ENCODE measurements at places on chromosomes 2 and 18.

- no peak for DNase-seq
Observed at GRCh38 chr2:25418944-25419677, 77.4 kb upstream of the DNMT3A start.

- DNase-seq, result peak; percentile 23
Observed at GRCh38 chr2:232319067-232319802, 59.3 kb upstream of the ALPP start.

DNA sequence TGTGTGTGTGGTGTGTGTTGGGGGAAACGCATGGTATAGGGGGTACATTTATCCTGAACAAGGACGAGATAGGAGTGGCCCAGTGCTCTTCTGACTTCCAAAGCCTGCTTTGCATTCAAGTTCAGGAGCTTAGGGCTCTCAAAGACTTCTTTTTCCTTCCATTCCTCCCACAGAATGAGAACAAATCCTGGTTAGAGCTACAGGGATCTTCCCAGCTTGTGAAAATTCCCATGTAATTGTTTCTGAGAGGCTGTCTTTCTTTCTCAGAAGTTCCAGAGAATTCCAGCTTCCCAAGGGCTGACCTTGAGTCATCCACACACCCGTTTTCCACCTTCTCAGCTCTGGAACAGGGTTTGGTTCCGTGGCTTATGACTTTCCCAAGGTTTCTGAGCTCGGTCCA is 38.9 kb downstream of the FASTKD2 start:
- no peak for DNase-seq

- DNase-seq, result no peak
Observed at GRCh38 chr2:9488583-9489547, 14.5 kb downstream of the IAH1 start.

DNA sequence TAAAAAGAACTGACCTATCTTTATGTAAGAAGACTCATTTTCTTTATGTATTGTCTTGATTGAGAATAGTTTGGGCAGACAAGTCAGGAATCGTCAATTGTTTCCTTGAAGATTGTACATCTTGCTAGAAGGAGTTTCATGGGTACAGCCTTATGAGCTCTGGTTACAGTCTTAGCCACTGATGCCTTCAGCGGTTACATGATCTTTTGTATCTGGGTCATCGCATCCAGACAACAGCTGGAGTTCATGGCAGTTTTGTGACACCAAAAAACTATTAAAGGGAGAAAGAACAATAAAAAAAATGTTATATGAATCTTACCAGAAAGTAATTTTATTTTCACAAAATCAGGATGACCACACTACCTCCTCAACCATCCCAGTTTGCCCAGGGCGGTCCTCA is 520.5 kb upstream of the CDH7 start:
- DNase-seq, result no peak

DNA sequence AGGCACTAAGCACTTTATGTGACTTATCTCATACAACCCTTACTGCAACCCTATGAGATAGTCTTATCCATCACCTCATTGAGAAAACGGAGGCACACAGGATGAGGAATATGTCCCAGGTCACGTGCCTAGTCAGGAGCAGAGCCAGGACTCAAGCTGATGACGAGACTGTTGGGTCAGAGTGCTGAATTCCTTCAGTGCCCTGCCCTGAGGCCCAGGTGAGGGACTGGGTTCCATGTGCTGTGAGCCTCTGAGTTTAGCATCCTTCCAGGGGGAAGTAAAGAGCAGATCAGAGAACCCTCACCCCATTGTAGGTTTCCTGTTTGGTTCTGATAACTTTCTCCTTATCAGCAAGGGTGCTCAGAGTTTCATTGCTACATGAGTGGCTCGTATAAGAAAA is 11.7 kb upstream of the EDAR start:
- DNase-seq, result no peak

DNA sequence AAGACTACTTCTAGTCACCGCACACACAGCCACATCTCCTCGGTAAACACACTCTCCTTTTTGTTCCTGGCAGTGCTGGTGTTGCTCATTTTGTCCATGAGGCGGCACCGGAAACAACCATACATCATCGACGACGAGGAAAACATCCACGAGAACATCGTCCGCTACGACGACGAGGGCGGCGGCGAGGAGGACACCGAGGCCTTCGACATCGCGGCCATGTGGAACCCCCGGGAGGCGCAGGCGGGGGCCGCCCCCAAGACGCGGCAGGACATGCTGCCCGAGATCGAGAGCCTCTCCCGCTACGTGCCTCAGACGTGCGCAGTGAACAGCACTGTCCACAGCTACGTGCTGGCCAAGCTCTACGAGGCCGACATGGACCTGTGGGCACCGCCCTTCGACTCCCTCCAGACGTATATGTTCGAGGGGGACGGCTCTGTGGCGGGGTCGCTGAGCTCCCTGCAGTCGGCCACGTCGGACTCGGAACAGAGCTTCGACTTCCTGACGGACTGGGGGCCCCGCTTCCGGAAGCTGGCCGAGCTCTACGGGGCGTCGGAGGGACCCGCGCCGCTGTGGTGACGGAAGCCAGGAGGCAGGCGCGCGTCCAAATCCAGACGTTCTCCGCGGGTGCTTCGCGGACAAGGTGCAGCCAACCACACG is 221.0 kb downstream of the CDH20 start:
- DNase-seq, result no peak

DNA sequence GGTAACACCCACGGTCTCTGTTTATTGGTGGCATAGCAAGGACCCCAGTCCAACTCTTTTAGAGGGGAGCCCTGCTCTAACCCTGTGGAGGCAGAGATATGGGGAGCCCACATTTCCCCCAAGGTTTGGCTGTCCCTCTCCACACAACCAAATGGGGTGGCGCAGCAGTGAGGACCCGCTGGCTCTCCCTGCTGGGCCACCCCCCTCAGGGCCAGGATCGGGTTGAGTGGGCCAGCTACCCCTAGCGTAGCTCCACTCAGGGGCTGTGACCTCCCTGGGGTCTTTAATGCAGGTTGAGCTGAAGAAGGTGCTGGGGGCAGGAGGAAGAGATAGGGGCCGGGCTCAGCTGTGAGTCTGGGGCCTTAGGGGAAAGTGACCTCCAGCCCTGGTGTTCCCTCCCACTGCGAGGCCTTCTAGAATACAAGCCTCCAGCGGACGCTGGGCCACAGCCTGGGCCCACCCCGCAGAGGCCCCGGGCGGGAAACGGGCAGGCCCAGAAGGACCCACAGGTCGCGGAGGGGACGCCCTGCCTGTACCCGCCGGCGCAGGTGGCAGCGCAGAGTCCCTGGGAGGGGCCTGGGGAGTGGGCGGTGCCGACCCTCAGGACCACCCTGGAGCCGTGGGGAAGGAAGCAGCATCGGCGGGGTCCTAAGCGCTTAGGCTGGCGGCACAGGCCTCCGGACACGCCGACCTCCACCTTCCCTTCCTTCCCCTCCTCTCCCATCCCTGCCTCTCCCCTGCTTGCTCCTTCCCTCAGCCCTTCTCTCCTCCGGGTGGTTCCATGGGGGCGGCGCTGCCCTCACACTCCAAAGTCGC is 9.6 kb downstream of the CROCC2 start:
- no peak for DNase-seq

DNA sequence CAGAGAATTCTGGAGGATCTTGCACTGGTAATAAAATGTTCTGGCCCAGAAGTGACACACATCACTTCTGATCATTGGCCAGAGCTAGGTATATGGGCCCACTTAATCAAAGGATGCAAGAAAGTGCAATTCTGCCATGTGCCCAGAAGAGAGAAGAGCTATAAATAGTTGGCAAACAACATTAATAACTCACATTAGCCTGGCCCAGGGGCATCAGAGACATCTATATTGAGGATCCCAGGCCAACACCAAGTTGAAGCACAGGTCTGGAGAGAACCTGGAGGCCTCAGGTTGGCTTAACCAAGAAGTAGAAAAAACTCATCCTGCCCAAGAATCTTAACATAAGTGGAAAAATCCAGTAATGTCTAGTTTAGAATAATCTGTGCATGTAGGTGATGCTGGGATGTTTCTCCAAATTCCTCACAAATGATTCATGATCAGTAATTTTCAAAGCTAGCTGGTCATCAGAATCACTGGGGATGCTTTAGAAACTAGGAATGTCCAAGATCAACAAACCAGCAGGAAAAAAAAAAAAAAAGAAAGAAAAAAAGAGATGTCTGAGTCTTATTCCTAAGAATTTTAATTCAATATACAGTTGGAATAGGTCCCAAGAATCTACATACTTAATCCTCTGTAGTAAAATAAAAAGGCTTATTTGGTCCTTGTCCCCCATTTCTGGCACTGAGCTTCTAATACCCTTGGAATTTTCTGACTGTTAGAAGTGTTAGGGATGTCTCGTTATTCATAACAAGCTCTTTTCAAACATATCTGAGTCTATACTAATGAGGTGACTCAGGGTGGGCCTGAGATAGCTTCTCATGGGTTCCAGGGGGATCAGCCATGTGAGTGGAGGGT is 35.0 kb upstream of the EVA1A start:
- DNase-seq, result no peak

Measured in left colon (tissue), 2 donors.